Endothelial cell of coronary artery (primary cell): ENCODE measurements at places on chromosomes 3 and 15. TPM values are rescaled to one million over a fixed set of nuclear protein-coding genes. Genes with fewer than 3 reads are reported as not detected.

MOBP gene
- 0.09 and 0.19 TPM in 2 replicates for total RNA-seq

PBRM1 gene
- total RNA-seq = 50.8 and 60.8 TPM in 2 replicates

GOLGA8T gene
- 0.09 TPM in 1 of 2 replicates, not detected in the other for total RNA-seq

PROS1 gene
- 4.3 and 11.6 TPM in 2 replicates for total RNA-seq

CHST14 gene
- 7.3 and 8.7 TPM in 2 replicates for total RNA-seq
